ENCODE measurements at places on chromosomes 5 and 9.

GRCh38 chr9:99023831-99024230, 80.1 kb downstream of the COL15A1 start:
- no peak for DNase-seq

GRCh38 chr9:110088099-110088498, 119.9 kb downstream of the C9orf152 start:
- DNase-seq, result no peak

- DNase-seq, result no peak
Observed at GRCh38 chr9:83070261-83070660, 7.3 kb upstream of the RASEF start.

GRCh38 chr5:115801984-115802383, 14.5 kb downstream of the CDO1 start:
- DNase-seq, result no peak

DNA sequence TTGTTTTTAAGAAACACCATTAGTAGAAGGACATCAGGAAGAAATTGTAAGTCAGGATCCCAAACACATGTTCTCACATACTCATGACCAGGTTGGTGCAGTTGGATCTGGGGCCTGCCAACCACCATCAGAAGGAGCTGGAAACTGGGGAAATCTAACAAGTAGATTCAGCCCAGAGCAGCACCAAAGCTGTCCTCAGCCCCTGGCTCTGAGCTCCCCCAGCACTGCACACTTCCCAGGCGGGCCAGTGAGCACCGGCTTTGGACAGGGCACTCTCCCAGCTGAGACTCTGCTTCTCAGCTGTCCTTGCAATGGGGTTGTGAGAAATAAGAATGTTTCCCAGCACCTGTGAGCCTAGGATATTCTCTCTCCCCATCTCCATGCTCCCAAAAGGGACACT, 162.5 kb downstream of the PAX5 start:
- no peak for DNase-seq

- no peak for DNase-seq
Observed at GRCh38 chr5:132872788-132873118, 715 bp upstream of the LEAP2 start.

GRCh38 chr9:92745881-92746280, 18.8 kb downstream of the BICD2 start:
- DNase-seq, result no peak

DNA sequence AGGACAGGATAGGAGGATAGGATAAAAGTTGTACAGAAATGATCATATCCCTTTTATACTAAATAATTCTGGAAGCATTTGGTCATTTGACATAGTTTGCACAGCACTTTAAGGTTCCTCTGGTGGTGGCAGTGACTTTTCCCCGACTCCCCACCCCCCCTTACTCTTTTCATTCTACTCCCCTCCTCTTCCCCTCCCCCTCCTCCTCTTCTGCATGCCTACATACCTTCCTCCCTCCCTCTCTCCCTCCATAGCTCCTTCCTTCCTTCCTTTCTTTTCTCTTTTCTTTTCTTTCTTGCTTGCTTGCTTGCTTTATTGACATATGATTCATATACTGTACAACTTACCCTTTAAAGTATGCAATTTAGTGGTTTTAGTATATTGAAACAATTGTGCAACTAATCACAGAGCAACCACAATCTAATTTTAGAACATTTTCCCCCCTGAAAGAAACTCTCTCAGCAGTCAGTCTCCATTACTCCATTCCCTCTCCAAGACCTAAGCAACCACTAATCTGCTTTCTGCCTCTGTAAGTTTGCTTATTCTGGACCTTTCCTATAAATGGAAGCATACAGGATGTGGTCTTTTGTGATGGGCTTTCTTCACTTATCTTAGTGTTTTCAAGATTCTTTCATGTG, 159.0 kb downstream of the HACD4 start:
- no peak for DNase-seq

DNA sequence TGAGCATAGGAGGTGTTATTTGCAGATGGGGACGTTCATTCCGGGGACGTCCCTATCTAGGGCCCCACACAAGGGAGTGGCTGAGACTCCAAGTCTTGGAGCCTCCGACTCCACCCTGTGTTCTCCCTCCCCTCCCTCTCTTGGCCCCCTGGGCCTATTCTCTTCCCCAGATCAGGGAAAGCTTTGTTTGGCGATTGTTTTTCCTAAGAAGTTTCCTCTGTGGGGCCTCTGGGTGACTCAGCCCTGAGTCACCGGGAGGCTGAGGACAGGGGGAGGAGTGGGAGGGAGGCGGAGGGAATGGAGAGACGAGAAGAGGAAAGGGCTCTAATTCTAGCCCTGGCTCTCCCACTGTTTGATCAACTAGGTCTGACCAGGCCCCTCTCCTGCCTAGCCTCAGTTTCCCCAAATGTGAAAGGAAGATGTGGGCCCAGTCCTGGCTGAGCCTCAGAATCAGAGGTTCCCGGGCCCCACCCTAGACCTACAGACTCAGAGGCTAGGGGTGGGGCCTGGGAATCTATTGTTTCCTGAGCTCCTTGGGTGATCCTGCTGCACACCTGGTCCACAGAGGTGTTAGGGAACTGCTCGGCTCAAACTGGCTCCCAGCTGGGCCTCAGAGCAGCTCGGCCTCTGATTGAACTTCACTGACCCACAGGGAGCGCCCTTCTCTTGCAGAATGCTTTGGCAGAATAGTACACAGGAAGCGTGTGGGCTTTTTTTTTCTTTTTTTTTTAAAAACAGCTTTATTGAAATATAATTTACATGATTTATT, 19.2 kb downstream of the GSN start:
- no peak for DNase-seq

GRCh38 chr5:153523831-153524230, 33.4 kb downstream of the GRIA1 start:
- DNase-seq, result no peak

GRCh38 chr9:104993291-104993963, 65.5 kb upstream of the ABCA1 start:
- DNase-seq, result no peak

- DNase-seq, result no peak
Observed at GRCh38 chr9:93035821-93036351, 22.6 kb upstream of the SUSD3 start.

DNA sequence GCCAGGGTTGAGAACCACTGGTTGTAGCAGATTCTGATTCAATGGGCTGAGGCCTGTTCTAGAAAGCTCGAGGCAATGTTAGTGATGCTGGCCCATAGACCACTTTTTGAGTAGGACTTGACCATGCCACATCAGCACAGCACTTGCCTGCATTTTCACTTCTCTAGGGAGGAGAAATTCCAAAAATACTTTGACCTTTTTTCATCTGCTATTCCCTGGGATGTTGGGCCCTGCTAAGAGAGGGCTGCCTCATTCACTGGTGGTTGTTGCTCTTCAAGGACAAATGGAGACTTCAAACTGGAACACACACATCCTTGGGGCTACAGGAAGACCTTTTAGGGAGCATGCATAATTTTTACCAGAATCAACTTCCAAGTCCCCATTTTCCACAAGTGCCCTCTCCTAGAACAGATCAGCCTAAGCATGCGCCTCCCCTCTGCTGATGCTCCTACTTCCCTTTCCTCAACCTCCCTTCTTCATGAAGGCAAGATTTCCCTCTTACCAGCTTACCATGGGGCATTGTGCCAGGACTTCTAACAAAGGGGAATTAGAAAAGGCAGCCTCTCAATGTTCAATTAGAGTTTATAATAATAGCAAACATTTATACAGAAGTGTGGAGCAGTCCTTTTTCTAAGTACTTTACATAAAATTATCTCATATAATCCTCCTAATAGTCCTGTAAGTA, 12.7 kb upstream of the TGFBI start:
- no peak for DNase-seq
